ENCODE measurements at places on chromosomes 13 and 19.
A peak's percentile ranks its signal among the peaks of the same experiment; 100 is the strongest.

DNA sequence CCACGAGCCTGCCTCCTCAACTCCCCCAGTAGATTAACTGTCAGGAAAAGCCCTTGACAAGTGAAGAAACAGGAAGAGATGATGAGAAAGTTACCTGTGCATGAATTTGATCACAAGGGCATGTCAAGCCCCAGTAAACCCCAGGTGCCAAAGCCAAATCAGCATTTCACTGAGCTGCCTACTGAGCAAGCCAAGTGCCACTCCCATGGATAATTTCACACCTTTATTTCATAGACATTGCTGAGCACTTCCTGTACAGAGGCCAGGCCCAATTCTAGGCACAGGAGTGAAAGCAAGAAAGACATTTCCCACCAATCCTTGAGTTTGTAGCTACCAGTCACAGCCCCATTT is 2.4 kb downstream of the GADD45GIP1 start:
- DNase-seq, result no peak

DNA sequence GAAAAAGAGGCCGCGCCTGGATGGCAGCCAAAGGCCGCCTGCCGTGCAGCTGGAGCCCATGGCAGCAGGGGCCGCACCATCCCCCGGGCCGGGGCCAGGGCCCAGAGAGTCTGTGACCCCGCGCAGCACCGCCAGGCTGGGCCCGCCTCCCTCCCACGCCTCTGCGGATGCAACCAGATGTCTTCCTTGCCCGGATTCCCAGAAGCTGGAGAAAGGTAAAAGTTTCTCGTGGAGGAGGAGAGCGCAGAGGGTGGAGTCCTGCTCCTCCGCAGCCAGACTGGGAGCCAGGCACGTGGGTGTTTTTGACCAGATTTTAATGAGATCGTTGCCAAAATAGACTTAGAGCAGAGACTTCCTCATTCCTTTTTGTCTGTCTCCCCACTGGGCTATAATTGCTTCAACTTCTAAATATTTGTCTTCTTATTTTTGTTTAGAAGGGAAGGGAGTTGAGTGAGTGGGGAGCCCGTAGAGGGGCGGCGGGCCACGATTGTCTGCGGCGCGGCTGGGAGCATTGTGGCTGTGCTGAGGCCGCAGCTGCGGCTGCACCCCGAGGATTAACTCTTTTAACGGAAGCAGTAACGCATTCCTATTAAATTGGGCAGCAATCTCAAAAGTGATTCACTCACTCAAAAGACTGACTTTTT is 22.8 kb upstream of the NDUFS7 start:
- DNase-seq, result peak; percentile 92

GRCh38 chr19:51368366-51369282 is at the start of gene CLDND2:
CLDND2 (minus strand) TSS chr19:51369003; CDS start chr19:51368577, 426 bp downstream.
- peak; percentile 30 for DNase-seq

DNA sequence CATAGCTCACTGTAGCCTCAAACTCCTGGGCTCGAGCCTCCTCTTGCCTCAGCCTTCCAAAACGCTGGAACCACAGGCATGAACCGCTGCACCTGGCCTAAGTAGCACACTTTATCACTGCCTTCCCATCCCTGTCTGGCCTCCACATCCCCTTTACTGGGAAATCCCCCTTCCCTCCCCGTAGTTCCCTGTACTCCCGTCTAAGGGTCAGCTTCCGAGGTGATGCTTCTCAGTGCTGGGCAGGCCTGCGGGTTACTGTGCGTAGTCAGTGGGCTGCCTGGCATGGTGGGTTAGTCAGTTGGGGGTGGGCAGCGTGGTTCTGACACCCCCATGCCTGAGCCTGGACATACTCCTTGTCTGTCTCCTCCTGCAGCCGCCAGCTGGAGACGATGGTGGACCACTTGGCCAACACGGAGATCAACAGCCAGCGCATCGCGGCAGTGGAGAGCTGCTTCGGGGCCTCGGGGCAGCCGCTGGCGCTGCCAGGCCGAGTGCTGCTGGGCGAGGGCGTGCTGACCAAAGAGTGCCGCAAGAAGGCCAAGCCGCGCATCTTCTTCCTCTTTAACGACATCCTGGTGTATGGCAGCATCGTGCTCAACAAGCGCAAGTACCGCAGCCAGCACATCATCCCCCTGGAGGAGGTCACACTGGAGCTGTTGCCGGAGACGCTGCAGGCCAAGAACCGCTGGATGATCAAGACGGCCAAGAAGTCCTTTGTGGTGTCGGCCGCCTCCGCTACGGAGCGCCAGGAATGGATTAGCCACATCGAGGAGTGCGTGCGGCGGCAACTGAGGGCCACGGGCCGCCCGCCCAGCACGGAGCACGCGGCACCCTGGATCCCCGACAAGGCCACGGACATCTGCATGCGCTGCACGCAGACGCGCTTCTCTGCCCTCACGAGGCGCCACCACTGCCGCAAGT is 8.4 kb downstream of the PLEKHF1 start:
- DNase-seq, result no peak

GRCh38 chr13:31352467-31352866 is 152.7 kb downstream of the B3GLCT start:
- no peak for DNase-seq

GRCh38 chr13:98214008-98214643 is 37.1 kb upstream of the RNF113B start:
- DNase-seq, result peak; percentile 87

DNA sequence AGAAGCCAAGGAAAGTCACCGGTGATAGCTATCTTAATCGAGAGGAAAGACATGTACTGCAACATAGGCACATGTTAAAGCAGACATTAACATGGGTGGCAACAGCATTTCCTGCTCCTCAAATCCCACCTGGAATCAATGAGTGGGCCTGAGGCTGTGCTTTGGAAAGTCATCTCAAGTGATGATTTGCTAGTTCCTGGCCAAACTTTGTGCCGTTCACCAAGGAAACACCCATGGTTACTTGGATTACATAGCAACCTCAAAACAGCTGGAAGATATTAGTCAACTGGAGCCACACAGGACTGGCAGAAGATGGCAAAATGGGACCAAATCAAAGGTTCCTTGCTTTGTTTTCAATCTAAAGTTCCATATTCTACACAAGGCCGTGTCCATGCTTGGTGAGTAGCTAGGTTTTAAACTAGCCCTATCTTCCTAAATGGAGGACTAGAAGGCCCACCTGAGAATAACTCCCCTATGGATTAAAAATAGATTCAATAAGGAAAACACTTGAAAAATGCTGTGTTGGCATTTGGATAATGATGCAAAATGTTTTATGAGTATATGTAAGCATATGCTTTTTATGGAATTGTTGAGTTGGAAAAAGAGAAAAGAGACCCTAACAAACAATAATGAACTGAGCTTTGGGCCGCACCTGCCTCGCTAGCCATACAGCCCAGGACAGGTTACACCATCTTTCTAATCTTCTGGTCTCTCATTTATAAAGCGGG is 144.5 kb downstream of the RGCC start:
- no peak for DNase-seq

DNA sequence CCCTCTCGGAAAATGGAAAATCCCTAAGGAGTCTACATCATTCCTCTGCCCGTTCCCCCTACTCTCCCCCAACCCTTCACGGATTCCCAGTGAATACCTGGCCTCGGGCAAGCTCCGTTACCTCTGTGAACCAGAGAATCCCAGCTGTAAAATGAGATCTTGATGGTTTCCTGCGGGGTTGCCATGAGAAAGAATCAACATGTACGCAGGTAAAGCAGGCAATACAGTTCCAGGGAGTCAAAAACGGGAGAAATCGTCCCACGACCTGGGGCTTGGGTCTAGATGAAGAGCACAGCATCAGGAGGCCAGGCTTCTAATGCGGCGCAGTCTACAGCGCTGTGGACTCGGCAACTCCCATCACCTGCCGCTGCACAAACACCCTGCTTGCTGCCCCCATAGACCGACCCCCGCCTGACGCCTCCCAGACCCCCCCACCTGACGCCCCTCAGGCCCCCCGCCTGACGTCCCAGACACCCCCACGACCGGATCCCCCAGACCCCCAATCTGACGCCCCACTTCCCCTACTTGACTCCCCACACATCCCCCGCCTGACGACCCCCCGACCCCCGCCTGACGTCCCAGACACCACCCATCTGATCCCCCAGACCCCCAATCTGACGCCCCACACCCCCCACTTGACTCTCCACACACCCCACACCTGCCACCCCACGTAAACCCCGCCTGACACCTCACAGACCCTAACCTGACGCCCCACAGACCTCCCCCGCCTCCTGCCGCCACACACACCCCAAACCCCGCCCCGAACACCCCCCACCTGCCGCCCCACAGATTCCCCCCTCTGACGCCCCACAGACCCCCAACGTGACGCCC is 680 bp downstream of the LIG4 start:
- no peak for DNase-seq

- no peak for DNase-seq
Observed at GRCh38 chr13:48040896-48041295, 3.4 kb downstream of the NUDT15 start.

GRCh38 chr13:33231339-33231738 is 54.2 kb downstream of the STARD13 start:
- DNase-seq, result no peak

- no peak for DNase-seq
Observed at GRCh38 chr19:5133986-5134595, 165.2 kb downstream of the KDM4B start.

DNA sequence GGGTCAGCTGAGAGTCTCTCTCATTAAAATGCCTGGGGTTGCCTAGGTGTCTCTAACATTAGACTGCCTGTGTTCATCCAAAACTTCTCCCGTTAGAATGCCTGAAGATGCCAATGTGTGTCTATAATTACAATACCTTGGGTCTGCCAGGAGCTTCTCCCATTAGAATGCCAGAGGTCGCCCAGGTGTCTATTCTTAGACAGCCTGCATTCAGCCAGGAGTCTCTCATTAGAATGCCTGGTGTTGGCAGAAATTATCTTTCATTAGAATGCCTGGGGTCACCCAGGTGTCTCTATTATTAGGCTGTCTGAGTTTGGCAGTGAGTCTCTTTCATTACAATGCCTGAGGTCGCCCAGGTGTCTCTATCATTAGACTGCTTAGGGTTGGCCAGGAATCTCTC is 1560.2 kb downstream of the UQCRFS1 start:
- DNase-seq, result no peak

- no peak for DNase-seq
Observed at GRCh38 chr13:108705031-108705430, 75.6 kb downstream of the MYO16 start.

DNA sequence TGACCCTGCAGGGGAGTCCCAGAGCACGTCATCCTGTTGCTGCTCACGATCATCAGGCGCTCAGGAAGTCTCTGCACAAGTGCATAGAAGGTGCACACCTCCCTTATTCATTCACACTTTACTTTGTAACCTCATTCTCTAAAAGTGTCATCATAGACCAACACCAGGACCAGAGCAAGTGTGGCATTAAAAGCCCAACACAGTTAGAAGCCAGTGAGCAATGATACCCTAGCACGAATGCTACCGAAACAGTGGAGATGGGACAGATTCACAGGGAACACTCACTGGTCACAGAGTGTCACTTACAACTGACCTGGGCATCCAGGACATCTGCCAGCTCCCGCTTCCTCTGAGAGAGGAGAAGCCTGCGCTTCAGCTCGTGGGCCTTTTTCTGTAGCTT is 17.0 kb downstream of the HAUS8 start:
- DNase-seq, result no peak

GRCh38 chr13:67841071-67841470 is 610.9 kb upstream of the PCDH9 start:
- DNase-seq, result no peak

GRCh38 chr13:31638577-31638976 is 100.7 kb upstream of the RXFP2 start:
- DNase-seq, result peak; percentile 60

GRCh38 chr13:72005455-72005854 is 138.5 kb upstream of the DACH1 start:
- peak; percentile 38 for DNase-seq

DNA sequence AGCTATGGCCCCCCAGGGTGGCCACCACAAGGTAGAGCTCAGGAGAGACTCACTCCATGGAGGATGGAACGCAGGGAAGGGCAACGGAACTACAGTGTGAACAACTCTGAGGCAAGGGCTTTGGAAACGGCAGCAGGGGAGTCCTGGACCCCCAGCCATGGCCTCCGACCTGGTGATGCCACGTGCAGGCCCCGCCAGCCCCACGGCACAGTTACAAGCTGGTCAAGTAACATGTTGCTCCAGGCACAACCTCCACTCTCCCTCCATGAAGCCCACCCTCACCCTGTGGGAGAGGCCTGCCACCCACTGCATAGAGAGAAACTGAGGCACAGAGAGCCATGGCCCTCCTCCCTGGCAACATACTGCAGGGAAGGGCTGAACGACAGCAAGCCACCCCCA is 9.1 kb upstream of the CERS1 start:
- peak; percentile 4 for DNase-seq

- DNase-seq, result no peak
Observed at GRCh38 chr13:44337581-44337980, 36.0 kb upstream of the SERP2 start.

GRCh38 chr13:98486412-98486811 is 90.5 kb downstream of the STK24 start:
- no peak for DNase-seq

- DNase-seq, result no peak
Observed at GRCh38 chr13:47588676-47589075, 412.4 kb downstream of the SUCLA2 start.

- DNase-seq, result no peak
Observed at GRCh38 chr13:21176982-21177284, 475 bp downstream of the MRPL57 start.

- DNase-seq, result no peak
Observed at GRCh38 chr19:45164577-45165335, 4.0 kb upstream of the NKPD1 start.

GRCh38 chr19:43984687-43985000 is 656 bp downstream of the ZNF155 start:
- DNase-seq, result no peak

- peak; percentile 48 for DNase-seq
Observed at GRCh38 chr13:84931264-84931663, 868.0 kb downstream of the SLITRK6 start.

- no peak for DNase-seq
Observed at GRCh38 chr13:63093907-63094469, 1678.3 kb upstream of the PCDH20 start.

DNA sequence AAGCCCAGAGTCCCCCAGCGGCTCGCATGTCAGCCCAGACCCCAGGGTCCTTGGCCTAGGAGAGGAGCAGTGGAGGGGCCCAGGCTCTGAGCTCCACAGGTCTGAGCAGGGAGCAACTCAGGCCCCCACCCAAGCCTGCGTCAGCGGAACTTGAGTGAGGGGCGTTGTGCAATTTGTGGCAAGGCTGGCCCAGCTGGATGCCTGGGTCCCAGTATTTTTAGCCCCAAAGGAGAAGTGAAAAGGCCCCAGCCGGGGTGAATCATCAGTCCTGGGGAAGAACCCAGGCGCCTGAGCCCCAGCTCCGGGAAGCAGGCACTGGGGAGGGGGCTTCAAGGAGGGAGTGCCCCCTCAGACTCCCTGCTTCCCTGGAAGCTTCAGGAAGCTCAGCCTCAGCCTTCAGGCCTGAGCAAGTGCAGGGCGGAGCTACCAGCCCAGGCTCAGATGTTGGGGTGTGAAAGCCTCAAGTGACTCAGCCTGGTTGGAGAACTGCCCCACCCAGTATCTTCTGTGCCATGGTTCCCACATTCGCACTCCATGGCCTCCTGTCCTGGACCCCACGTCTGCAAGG is 7.2 kb downstream of the MED29 start:
- peak; percentile 79 for DNase-seq

Data from muscle of leg (tissue), 16 donors.